ENCODE measurements at places on chromosomes 2 and 18. TPM values are rescaled to one million over a fixed set of nuclear protein-coding genes. Genes with fewer than 3 reads are reported as not detected.

- no peak for DNase-seq
Observed at GRCh38 chr2:197514754-197515153, 1.1 kb upstream of the MOB4 start.

DNA sequence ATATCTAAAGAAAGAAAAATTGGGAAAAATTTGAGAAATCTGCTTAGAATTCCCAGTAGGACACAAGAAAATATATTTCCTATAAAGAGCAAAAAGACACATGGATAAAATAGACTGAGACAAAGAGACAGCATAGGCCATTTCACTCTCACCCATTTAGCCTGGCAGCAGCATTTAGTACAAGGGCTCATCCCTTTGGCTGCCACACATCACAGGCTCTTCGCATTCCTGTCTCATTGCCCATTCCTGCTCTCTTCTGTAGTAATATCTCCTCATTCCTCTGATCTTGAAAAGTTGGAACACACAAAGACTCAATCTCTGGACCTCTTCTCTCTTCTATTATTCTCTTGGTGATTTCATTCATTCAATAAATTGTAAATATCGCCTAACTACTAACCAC is 162.6 kb downstream of the SOX11 start:
- DNase-seq, result no peak

DNA sequence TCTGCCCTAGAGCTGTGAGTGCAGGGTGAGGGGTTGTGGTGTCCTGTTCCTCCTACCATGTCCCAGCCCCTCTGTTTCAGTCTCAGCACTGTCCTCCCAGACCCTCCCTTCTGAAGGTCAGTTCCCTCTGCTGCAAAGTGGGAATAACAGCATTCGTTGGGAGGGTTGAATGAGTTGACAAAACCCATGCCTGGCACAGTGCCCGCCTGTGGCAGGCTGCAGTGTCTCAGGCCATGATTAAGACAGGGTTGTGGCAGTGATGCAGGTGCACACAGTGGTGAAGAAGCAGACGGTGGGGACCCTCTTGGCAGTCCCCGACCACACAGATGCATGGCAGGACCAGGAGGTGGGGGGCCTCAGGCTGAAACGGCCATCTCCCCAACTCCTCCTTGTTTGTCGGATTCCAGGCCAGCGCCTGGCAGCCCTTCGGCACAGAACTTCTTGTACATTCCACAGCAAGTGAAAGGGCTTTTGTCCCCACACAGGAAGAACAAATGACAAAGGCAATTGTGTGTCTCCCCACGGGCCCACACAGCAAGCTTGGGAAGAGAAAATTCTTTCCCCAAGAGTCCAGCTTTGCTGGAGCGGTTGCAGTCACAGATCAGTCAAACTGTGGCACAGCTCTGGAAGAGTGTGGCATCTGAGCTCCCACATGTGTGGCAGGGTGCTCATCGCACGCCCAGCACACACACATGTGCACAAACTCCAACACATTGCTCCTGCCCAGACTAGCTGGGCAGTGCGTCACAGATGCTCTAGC is 92.0 kb upstream of the MSH2 start:
- no peak for DNase-seq

- DNase-seq, result no peak
Observed at GRCh38 chr2:164620873-164621763, at the start of gene GRB14. GRB14 (minus strand) TSS chr2:164621482; CDS start chr2:164621309, 173 bp downstream.

DNA sequence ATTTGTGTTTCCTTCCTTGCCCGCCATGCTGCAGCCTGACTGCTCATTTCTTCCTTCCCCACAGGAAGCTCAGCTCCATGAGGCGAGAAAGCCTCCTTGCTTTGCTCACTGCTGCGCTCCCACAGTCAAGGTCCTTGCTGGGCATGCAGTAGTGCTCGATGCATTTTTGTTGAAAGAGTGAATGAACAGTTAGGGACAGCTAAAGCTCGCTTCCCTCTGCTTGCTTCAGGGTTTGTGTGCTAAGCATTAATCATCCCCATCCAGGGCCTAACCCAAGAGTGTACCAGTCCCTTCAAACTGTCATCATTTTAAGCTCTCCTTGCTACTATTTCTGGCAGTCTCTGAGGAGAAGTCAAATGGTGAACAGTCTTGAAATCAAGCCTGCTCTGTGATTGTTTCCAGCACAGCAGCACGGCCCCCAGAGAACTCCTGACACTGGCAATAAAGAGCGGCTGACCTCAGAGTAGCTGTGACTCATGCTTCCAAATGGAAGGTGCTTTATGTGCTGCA is 171.7 kb upstream of the SOX11 start:
- DNase-seq, result no peak

The CCDC93 gene
- 38.8 TPM for total RNA-seq

- no peak for DNase-seq
Observed at GRCh38 chr2:121634354-121635307, 14.6 kb downstream of the CLASP1 start.

The CPO gene
- total RNA-seq, result not detected

GRCh38 chr18:78425019-78425412 is 554.6 kb upstream of the SALL3 start:
- no peak for DNase-seq

DNA sequence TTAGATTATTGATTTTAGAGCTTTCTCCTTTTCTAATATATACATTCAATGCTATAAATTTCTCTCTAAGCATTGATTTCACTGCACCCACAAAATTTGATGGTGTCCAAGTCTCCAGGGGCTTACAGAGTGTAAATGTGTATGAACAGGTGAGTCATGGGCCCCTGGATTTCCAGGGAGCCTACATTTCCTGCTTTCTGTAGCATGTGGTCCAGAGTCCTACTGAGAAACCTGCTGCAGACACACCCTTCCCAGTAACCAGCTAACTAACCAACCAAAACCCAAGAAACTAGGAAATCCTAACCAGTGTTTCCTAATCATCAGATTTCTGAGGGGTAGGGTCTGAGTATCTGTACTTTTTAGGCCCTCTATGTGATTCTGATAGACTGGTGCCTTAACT is 39.5 kb upstream of the TANC1 start:
- DNase-seq, result no peak

DNA sequence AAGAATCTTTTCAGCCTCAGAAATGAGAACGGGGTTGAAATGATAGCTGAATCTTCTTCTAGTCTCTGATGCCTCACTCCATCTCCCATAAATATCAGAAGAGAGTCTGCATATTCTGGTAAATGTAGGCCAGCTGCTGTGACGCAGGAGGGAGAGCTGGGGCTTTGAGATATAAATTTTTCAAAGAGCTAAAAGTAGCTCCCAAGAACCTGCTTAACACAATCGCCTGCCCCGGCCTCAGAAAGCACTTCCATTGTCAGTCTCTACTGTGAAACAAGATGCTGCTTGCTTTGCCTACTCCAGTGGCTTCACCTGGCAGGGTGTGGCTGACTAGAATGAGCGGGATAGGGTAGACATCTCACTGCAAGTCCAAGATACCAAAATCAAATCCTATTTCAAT is 105.0 kb upstream of the CCDC150 start:
- no peak for DNase-seq

- DNase-seq, result no peak
Observed at GRCh38 chr2:173136067-173136466, 60.4 kb downstream of the MAP3K20 start.

- DNase-seq, result no peak
Observed at GRCh38 chr2:170764880-170765261, 5.3 kb upstream of the ERICH2 start.

GRCh38 chr2:143840601-143841000 is 679.3 kb downstream of the ZEB2 start:
- DNase-seq, result no peak

DNA sequence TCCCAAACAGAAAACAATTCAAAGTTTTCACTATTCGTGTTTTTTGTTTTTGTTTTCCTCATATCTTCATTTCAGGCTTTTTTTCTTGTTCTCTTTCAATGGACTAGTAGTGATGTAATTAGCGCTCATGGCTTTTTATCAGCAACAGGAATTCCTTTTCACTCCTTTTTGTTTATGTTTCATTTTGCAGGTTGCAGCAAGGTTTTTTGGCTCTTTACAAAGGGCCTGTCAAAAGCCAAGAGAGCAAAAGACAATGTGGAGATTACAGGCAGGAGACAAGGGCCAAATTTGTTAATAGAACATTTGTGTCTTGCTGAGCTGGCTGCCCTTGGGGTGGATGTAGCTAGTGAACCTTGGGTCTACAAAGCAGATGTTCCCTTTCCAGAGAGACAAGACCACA is 467.4 kb upstream of the CDH20 start:
- no peak for DNase-seq

- no peak for DNase-seq
Observed at GRCh38 chr2:178910005-178910404, 102.8 kb upstream of the TTN start.

GRCh38 chr2:240424341-240425235 is 10.9 kb upstream of the GPC1 start:
- DNase-seq, result no peak

GRCh38 chr18:191725-192124 is 33.4 kb downstream of the USP14 start:
- no peak for DNase-seq

DNA sequence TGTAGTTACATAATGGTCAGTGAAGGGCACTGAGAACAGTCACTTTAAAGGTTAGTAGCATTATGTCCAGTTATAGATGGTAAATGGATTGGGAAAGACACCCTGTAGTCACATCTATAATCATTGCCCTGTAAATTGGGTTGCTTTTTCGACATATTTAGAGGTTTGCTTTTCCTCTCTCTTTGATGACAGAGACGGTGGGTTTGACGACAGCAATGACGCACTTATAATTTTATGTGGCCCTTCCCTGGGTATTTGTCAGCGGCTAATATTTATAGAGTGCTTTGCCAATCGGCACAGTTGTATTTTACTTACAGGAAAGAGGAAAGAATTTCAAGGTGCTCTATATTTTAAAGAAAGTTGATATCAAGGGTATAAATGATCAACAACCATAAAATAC is 2.8 kb downstream of the CPS1 start:
- no peak for DNase-seq

DNA sequence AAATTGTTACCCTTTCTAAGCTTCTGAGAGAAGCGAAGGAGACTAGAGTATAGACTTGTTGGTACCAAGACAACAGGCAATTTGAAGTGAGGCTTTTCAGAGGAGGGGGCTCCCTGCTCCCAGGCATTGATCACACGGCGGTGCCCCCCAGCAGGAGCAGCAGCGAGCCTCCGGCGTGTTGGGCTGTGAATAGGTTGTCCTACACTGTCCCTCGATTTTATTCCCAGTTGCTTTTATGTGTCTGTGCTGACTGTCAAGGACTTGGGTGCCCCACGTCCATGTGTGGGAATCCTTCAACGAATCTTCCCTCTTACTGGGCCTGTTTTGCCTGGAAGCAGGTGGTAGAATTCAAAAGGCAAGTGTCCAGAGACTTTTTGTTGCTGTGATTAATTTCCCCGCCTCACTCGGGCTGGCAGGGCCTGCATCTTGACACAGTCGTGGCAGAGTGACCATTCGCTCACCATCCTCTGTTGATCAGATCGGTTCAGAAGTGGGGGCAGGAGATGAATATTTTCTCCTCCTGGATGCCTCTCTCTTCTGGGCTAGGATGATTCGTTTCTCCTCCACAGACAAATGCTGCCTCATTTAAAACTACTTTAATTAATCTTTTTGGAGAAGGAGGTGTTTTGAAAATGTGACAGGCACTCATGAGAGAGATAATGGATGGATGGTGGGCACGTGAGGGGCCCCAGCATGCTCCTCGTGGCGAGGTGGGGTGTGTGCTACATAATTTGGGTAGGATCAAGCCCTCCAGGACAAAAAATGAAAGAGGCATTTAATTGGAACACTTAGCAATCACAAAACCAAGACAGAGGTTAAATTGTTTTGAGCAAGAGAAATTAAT is 77.6 kb downstream of the SMIM21 start:
- DNase-seq, result no peak

The TM4SF20 gene
- total RNA-seq, result not detected

GRCh38 chr2:28137221-28137620 is 246.7 kb downstream of the BABAM2 start:
- no peak for DNase-seq

The SEMA4F gene
- 11.6 TPM for total RNA-seq

The OSR1 gene
- not detected for total RNA-seq

DNA sequence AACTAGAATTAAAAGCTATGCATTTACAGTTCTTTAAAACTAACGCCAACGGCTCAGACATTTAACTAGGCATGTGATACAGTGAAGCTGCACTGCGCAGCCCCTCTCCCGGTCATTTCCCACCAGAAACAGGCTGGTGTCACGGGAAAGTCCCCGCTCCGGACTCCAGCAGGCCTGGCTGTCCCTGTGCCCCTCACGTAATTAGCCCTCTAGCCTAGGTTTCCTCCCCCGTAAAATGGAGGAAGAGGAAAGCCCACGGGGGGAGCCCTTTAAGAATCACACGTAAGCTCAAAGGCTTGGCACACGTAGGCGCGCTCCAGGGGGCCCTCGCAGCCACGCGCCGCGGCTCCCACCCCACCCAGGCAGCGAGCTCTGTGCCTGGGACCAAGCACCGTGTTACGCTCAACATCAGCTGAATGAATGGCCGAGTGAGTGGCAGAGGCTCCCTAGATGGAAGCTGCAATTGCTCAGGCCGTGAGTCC is 48.0 kb downstream of the KCNIP3 start:
- DNase-seq, result no peak

The PLCD4 gene
- total RNA-seq, result 1.0 TPM

The MAP4K3 gene
- total RNA-seq, result 9.9 TPM

DNA sequence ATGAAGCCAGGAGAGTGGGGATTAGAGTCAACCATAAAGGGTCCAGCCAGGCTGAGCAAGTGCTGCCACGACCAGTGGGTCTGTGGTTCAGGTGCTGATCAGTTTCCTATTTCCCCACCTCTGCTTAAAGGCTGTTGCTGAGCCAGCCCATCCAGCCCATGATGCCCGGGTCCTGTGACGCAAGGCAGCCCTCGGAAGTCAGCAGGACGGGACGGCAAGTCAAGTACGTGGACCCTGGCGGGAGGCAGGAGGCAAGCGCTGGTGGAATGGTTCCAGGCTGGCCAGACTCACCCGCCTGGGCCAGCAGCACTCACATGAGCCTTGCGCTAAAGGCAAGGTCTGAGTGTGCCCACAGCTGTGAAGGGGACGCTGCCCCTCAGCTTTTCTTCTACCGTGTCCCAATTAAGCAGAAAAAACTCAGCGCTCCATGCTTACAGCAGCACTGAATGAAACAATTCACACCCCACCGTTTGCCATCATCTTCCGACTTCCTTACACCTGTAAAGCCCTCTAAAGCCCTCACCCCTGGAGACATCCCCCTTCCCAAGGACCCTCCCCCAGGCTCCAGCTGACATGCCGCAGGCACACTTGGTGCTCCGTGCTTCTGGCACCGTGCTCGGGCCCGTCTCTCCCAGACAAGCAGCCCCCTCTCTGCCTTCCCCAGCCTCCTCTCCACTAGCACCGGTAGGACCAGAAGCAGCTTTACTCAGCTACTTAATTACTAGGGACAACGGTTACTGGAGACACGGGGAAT is 11.3 kb upstream of the RPL31 start:
- DNase-seq, result no peak

The SAG gene
- 0.04 TPM for total RNA-seq

DNA sequence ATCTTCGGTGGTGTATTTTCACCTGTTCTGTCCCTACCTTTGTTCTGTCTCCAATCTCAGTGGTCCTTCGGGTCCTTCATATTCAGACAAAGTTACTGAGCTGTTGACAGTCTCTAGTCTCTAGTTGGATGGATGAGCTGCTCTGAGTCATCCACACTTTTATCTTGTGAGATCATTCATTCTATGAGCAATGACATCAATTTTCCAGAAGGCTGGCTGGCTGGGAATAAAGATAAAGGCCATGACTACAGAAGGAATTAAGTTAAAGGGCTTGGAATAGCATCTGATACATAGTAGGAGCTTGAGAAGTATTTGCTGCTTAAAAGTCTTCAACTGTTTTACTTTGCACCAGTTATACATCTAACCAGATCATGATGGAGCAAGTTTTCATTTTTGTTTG is 43.1 kb upstream of the SLC39A10 start:
- no peak for DNase-seq

The EIF2B4 gene
- total RNA-seq, result 43.3 TPM

Data from activated B cell treated with CpG ODN at 0.5 μM for 24 hours (primary cell).